CD4-positive, alpha-beta T cell treated with Interleukin-6 for 4 hours (primary cell): ENCODE measurements at places on chromosomes 1 and 21.

DNA sequence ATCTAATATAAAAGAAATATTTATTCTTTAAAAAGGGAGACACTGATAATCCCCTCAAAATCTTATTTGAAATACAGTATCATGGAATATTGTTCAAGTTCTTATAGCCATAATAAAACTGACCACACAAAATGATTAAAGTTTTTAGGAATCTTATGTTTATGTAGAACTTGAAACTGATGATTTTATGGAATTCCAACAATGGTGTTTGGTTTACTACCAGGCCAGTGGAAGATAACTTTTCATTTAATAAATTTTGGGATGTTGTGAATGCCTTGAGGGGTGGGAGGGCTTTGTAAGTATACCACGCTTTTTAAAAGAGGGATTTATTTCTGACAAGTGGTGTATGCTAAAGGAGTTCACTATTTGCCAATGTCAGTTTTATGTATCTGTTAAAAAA, 87.7 kb downstream of the RAB3GAP2 start:
- no peak for DNase-seq

GRCh38 chr1:244211559-244211944, 160.5 kb downstream of the ZBTB18 start:
- DNase-seq, result no peak

- peak; percentile 17 for DNase-seq
Observed at GRCh38 chr1:43358121-43358745, 548 bp upstream of the CDC20 start.

DNA sequence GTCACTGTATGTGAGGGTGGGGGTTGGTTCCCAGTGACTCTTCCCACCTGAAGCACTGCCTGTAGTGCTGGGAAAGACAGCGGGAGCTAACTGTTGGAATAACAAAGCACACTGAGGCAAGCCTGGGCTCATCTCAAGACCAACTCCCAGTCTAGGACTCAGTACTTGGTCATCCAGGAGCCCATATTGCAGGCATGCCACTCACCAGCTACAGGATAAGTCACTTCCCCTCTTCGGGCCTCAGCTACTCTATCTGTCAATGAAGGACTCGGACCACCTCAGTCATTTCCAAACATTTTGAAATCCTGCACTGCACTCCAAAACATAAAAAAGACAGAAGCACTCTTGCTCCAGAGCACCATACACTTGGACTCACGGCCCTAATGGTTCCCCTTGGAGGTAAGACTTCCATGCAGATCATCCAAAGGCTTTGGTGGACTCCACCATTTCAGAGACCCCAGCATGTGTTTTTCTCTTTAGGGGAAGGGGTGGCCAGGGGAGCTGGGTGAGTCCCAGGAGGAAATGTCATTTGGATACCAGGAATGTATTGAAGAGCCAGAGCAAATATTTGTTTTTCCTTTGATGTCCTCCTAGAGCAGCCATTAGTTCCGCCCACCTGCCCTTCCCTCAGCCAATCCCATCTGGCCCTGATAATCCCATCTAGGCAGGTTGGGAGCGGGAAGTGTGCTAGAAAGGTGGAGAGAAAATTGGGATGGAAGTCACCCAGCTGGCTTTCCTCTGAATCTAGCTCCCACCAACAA, 3.1 kb downstream of the NUAK2 start:
- no peak for DNase-seq

DNA sequence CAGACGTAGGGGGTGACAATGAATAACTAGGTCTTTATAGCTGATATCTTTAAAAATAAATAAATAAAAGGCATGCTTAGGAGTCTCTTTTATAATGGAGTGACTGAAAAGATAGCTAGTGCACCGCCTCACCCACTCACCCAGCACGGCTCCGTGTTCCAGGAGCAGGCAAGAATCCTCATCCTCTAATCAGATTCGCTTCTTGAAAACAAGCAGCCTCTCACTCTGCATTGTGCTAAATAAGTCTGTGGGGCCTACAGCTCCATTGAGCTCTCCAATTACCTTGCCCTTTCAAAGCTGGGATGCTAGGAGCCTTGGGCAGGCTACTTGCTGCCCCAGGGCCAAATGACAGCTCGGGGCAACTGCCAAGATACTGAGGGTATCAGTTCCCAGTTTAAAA, 91.5 kb downstream of the TIAM1 start:
- DNase-seq, result no peak

GRCh38 chr1:1988061-1988945, 15.3 kb downstream of the CFAP74 start:
- DNase-seq, result peak; percentile 7

GRCh38 chr1:1309251-1310108, 1.1 kb downstream of the PUSL1 start:
- DNase-seq, result peak; percentile 16

- DNase-seq, result no peak
Observed at GRCh38 chr1:96727860-96728259, 6.3 kb downstream of the PTBP2 start.

DNA sequence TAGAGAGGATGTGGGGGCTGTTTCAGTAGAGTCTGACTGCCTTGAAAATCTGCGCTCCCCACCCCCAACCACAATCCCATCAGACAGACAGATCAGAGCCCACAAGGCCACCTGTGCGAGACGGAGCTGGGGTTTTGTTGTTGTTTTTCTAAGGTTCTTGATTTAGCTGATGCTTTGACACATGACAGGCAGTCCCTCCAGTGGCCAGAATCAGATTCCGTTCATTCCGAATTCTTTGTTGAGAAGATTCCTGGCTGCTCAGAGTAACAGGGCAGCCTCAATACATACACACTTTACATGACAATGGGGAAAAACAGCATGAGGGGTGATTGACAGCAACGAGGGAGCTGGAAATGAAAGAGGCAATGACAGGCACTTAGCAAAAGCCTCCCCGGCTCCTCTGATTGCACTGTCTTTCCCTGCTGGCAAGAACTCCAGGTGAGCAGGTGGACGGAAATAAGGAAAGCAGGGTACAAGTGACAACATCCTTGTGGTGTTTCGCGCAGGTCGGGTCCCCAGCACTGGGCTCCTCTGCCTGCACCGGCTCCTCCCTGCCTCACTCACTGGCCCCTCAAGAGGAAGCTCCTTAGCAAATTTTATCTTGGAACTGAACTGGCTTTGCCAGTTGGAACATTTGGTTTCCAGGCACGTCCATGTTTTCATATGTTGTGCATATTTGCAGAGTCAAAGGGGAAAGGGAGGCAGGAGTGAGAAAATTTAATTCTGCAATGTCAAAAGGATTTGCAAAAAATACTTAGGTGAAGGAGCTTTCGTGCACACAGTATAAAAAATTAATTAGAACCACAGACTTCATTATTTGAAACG, 148.7 kb downstream of the PGBD5 start:
- no peak for DNase-seq

DNA sequence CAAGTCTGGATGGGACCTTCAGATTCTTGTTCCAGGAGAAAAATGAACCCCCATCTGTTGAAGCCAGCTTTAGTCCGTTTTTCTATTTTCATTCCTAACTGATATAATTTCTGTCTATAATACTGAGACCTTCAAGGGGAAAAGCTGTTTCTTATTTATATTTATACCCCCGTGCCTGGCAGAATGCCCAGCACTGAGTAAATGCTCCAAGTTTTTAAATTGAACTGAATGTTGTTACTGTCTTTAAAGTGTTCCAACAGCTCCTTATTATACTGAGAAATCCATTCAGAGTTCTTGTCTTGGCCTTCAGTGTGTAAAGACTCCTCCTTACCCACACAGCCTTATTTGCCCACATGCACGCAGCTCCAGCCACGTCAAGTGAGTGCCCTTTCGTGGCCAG, 178.6 kb upstream of the HMGB4 start:
- DNase-seq, result no peak

- DNase-seq, result no peak
Observed at GRCh38 chr1:20480951-20481617, 4.9 kb downstream of the CAMK2N1 start.

DNA sequence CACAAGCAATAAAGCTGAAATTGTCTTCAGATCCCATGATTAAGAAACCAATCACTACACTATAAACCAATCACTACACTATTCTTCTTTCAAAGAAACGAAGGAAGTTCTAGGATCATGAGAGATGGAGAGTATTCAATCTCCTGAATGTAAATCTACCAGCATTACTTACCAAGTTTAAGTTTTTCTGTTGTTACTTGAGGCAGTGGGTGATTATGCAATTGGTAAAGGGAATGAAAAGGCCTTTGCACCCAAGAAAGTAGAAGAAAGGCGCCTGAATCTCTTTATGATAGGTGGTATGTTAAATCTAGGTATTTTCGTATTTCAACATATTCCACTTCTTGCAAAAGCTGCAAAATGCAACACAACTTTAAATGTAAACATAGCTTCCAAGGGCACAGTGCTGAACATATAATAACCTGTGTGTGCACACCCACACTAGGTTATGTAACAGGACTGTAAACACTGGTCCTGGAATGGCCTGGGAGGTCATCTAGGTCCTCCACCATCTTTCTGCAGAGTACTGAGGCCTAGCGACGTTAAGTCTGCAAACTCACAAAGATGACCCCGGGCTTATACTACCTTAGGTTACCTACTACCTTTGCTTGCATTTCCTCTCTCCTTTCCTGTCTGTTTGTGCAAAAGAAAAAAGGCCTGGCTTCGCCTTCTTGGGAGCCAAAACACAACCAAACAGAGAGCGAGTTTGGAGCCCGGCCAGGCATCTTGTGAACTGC, 1.1 kb upstream of the UAP1 start:
- no peak for DNase-seq

GRCh38 chr1:200183637-200184036, 156.1 kb downstream of the NR5A2 start:
- no peak for DNase-seq

- no peak for DNase-seq
Observed at GRCh38 chr1:161357073-161357472, 10.6 kb downstream of the CFAP126 start.

GRCh38 chr1:215360758-215361157, 206.3 kb upstream of the KCTD3 start:
- no peak for DNase-seq
